Activated T-helper 1 cell treated with anti-CD3 and anti-CD28 coated beads, Interleukin-12 subunit alpha, Interleukin-12 subunit beta, Interleukin-2, Interleukin-4 antibody, amounts not matched to agents 30 ng/mL and 10 ng/mL and 1 ng/mL, durations not matched to agents 14 hours and 24 hours and 36 hours (primary cell): ENCODE measurements at places on chromosomes 2 and 18.

DNA sequence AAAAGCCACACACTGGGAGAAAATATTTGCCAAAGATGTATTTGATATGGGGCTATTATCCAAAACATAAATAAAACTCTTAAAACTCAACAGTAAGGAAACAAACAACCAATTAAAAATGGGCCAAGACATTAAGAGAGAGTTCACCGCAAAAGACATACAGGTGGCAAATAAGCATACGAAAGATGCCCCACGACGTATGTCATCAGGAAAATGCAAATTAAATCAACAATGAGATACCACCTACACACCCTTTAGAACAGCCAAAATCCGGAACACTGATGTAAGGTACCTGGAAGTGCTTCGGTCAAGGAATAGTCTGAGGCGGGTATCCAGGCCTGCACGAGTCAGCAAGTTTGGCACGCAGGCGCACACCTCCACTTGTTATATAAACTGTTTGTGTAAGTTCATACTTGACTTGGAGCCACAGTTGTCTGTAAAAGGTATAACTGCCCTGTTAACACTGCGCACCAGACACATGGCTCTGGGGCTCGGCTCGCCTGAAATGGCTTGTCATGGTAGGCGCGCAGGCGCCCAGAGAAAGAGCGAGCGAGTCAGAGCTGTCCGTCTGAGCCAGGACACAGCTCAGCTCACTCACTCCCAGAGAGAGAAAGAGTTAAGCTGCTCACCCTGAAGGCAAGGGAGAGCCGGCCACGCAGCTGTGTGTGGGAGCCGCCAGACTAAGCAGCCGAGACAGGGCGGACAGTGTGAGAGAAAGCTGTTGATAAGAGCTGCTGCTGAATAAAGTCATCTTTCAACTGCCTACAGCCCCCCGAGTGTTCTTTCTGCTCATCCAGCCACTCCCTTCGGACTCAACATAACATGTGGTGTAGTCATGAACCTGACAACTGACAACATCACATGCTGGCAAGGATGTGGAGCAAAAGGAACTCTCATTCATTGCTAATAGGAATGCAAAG is 87.3 kb downstream of the HNRNPLL start:
- no peak for DNase-seq

DNA sequence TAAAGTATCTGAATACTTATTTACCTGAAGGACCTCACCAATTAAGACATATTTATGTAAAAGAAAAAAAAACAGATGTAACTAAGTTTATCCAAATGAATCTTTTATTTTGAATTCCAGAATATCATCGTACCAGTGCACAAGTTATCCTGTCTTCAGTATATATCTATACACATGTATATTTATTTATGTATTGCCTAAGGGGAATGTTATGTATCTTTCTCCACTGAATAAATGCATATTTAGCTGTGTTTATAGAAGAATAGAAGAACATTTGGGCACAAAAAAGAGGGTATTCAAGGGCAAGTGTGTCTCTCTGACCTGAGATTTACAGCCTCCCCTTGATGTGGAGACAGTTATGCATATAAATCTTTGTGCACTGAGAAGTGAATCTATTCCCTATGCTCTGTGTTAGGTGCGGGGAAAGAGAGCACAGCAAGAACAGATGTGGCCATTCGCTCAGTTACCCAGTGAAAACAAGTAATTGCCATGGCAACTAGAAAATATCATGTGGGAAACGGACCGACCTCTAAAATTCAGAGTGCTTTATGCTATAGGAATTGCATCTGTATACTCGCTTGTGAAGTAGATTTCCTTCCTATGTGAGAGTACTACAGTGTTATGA is 39.5 kb upstream of the ASXL3 start:
- DNase-seq: no peak

DNA sequence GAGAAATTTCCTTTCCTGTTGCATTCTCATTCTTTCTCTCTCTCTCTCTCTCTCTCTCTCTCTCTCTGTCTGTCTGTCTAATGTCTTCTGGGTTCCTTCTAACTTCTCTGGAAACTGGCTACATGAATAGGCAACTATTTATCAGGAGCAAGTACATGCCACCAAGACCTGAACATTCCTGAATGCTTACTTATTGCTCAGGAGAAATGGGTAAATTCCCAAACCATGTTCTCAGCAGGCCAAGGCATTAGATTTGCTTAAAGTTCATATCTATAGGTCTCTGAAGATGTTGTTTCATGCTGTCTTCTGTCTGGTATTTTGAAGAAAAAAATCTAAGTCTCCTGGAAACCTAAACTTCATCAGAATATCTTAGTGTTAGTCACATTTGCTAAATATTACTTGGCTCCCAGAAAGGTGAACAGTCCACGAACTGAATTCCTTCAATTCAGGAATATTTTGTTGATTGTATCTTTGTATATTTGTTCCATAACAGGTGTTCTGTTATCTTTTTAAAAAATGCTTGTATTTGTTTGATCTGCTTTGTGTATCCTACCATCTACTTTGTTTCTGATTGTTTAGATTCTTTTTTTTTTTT is 77.2 kb upstream of the FIGN start:
- no peak for DNase-seq

- DNase-seq: no peak
Measured at GRCh38 chr18:46435031-46435430, 222.0 kb downstream of the LOXHD1 start.

GRCh38 chr18:25724121-25724520 is 366.3 kb downstream of the SS18 start:
- no peak for DNase-seq

DNA sequence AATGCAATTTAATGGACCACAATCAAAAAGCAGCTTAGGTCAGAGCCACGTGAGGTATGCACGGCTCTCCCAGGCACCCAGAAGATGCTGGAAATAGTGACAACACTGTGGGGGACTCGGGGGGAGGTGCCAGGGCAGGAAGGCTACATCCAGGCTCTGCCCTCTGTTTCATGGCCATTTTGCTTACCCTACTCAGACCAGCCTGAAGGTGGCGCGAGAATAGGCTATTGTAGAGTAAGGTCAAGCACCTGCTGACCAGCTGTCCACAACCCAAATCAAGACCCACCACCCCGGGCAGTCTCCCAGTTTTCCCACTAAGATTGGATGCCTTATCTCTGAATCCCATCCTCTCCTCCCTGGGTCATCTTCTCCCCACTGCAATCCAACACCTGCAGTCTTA is 115.7 kb downstream of the VIT start:
- no peak for DNase-seq
